IPS DF 6.9 (cell line): ENCODE measurements at places on chromosomes 4 and X.

DNA sequence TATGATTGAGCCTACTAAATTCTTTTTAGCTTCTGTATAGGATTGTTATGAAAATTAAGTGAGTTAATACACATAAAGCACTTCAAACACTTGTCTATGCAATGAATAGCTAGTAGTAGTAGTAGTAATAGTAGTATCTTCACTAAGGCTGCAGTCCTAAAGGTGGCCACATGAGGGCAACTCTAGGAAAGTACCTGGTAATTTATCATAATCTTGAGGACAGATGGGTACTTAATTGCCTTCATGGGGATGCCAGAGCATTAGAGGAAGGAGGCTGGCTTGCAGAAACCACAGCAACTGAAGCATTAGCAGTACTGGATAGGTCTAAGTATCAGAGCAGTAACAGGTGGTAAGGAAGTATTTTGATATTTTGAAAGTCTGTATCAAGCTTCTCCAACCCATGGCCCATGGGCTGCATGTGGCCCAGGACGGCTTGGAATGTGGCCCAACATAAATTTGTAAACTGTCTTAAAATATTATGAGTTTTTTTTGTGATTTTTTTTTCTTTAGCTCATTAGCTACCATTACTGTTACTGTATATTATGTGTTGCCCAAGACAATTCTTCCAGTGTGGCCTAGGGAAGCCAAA is 17.3 kb downstream of the NIPAL1 start:
- no peak for DNase-seq

GRCh38 chrX:118702741-118703140 is 24.7 kb upstream of the IL13RA1 start:
- DNase-seq: no peak

GRCh38 chr4:82930848-82931755 is 30.6 kb downstream of the THAP9 start:
- DNase-seq: no peak

DNA sequence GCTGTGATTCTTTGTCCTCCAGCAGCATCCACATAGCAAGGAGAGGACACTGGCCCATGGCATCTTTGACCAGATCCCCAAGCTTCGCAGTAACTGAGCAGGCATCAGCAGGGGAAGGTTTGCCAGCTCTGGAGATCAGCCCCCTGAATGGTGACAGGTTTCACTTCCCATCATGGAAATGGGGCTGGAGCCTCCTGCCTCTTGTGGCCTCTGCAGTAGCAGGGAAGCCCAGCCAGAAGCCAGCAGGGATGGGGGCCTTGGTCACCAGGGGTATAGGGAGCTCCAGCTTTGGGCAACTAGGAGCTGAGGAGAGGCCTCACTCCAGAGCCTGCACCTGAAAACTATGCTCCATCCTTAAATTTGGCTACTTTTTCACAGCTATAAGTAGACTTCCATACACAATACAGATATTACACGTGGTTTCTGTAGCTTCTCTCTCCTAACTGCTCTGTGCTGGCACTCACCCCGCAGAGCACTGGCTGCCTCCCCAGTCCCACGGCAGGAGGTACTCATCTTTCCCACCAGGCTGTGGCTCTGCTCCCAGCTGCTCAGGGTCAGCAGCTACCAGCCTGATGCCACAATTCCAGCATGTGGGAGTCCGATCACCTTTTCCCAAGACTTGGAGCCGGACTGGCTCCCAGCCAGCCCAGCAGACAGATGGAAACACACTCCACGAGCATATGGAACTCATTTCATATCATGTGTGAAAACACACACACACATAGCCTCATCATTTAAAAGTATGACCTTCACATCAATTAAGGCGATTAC is 2.8 kb downstream of the TMEM271 start:
- no peak for DNase-seq

GRCh38 chr4:4386736-4387392 is at the start of gene NSG1:
Gene NSG1, plus strand, starts transcription at chr4:4387102. Its CDS starts 528 bp downstream, at chr4:4387630.
- DNase-seq: no peak

DNA sequence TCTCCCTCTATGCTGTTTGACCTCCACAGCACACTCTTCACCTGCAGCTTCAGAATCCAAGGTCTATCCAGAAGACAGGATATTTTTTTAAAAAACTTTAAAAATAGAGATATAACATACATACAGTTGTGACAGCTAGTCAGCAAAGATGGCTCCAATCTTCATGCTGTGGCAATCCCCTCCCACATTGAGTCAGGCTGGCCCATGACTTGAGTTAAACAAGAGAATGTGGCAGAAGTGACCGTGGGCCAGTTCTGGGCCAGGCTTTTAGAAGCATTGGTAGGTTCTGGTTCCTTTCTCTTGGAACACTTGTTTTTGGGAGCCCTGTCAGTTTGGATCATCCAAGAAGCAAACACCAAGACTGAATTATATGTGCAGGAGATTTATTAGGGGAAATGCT is 36.1 kb upstream of the REPS2 start:
- no peak for DNase-seq

- DNase-seq: no peak
These were observed 407.9 kb downstream of the TECRL start for GRCh38 chr4:64001229-64001898.

GRCh38 chrX:42128587-42128986 is 205.2 kb upstream of the CASK start:
- DNase-seq: no peak

DNA sequence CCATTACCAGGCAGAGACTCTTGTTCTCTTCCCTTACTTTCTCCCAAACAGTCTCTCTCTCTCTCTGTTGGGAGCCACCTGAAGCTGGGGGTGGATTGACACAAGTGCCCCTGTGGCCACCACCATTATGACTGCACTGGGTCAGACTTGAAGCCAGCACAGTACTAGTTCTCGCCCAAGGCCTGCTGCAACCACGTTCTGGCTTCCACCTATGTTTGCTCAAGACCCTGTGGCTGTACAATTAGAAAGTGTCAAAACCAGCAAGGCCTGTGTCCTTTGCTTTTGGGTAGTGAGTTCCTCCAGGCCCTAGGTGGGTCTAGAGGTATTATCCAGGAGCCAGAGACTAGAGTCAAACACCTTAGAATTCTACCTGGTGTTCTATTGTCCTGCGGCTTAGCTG is 31.0 kb downstream of the MAGED2 start:
- no peak for DNase-seq

DNA sequence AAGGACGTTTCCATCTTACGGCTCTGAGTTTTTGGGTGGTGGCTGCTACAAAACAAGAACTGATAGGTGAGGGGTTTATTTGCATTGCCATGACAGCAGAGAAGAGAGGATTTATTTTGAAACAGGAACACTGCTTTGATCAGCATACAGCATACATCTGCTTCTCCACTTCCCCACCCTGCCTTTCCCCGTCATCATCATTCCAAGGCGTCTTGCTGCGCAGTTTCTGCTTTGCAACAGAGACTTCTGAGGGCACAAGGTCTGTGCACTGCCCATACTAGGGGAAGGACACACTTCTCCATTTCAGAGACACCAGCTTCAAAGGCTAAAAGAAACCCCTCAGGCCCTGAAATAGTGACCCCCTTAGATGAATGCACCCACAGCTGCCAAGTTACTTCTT is 19.1 kb downstream of the STARD8 start:
- no peak for DNase-seq

DNA sequence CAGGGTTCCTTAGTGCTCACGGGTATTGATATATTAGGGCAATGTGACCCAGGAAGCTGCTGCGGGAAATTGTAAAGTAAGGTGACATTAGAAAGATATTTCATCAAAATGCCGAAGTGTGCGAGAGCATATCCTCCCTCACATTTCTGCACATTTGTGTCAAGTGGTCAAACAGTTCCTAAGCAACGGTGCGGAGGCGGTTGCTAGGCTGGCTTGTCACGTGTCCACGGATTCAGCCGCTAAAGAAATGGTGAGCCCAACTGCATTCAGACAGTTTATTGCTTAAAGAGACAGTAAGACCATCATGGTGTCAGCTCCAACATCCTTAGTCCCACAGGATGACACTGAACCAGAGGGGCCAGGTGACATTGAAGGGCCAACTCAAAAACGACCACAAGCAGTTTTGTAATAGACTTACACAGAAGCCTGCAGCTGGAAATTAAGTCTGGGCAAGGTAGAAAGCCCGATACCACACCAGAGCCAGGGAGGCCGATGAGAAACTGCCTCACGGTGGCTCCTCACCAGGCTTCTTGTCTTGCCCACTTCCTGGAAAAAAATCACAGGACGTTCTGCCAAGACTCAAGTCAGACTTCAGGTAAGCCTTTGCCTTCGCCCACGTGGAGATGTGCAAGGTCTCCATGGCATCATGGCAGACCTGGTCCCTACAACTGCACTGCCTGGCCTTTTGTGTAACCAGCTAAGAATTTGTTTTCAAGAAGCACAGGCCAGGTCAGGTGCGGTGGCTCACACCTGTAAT is 50.4 kb downstream of the USP11 start:
- DNase-seq: no peak

GRCh38 chr4:78845472-78845871 is 69.3 kb downstream of the BMP2K start:
- DNase-seq: no peak

DNA sequence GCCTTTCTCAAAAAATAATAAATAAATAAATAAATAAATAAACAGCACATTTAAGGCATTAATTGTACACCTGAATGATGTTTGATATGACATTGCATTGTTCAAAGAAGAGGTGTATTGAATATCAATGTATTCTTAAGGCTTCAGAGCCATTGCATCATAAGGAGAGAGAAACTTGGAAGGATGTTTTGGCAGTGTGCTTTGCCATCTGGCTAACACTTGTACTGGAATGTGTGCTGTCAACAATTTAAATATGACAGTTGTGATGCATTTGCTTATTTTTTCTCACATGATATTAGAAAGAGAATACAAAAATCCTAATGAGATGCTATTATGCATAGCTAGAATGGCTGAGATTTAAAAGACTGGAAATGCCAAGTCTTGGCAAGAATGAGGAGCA is 67.8 kb downstream of the FAM133A start:
- DNase-seq: no peak

DNA sequence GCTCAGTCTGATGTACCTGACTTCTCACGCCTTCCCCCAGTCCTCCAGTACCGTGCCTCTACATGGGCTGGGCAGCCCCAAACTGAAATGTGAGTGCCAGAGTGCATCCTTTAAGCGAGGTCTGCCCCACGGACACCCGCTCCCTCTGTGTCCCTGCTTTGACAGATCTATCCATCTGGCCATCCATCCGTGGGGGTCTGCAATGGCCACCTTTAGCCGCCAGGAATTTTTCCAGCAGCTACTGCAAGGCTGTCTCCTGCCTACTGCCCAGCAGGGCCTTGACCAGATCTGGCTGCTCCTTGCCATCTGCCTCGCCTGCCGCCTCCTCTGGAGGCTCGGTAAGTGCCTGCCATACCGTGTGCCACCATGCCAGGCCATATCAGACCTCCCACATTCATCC is 827 bp downstream of the PORCN start:
- DNase-seq: no peak

DNA sequence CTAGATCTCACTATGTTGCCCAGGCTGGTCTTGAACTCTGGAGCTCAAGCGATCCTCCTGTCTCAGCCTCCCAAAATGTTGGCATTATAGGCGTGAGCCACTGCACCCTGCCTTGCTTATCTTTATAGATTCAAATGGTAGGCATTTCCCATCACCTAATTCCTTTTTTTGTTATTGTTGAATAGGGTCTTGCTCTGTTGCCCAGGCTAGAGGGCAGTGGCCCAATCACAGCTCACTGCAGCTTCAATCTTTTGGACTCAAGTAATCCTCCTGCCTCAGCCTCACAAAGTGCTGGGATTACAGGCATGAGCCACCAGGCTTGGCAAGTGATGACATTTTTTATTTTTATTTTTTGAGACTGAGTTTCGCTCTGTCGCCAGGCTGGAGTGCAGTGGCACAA is 16.7 kb upstream of the WDR45 start:
- no peak for DNase-seq

DNA sequence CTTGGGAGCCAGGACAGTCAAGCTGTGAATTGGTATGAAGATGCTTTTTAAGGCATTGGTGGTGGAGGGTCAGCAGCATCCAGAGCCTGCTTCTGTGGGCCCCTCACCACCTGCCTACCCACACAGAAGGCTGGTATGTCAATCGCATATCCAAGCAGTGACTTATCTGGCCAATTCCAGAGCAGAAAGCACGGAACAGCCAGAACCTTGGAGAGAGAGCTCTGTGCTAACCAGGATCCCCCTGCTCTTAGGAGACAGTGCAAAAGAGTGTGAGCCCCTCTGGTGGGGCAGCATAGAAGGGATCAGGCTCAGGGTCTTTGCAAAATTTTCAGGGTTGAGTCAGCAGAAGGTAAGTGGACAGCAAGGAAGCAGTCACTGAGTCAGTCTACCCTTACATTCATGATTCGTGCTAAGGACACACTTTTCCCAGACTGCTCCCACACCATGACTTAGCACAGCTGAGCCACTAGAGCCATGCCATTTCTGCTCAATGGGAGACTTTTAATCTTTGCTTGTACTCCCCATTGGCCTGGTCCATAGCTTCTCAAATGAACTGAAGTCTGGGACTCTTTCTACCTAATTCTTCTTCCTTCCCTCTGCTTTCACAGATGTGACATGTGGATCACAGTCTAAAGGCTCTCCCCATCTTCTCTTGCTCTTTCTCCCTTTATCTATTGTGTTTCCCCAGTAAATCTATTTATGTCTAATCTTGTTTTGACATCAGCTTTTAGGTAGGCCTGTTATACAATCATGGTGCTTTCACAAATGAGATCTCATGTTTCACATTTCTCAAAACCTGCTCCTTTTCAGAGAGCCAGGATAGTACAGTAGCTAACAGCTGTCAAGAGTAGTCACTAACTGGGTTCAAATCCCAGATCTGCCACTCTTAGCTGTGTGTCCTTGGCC is 20.0 kb downstream of the MORF4L2 start:
- no peak for DNase-seq

DNA sequence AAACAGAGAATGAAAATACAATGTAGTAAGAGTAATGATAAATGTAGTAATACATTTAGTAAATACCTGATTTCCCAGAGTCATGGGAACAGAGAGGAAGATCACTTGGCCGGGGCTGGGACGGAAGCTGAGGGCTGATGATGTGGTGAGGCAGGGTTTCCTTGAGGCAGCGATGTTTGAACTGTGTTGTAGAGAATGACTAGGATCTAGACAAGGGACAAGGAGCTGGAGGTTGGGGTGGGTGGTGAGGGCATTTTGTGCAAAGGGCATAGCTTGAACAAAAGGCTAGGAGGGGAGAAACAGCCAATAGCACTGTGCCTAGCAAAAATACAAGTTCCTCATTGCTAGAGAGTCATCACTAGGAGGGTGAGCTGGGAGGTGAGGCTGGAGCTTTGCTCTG is 64.3 kb upstream of the RAPGEF2 start:
- DNase-seq: no peak

- DNase-seq: no peak
These were observed 139.3 kb downstream of the GASK1B start for GRCh38 chr4:158033416-158034120.

GRCh38 chr4:36402008-36402758 is 120.8 kb downstream of the DTHD1 start:
- DNase-seq: no peak

- DNase-seq: no peak
These were observed 205.8 kb downstream of the NWD2 start for GRCh38 chr4:37450309-37450708.

GRCh38 chr4:41933997-41934503 is 1.2 kb upstream of the TMEM33 start:
- no peak for DNase-seq
